ENCODE measurements at places on chromosomes 5 and 9.

DNA sequence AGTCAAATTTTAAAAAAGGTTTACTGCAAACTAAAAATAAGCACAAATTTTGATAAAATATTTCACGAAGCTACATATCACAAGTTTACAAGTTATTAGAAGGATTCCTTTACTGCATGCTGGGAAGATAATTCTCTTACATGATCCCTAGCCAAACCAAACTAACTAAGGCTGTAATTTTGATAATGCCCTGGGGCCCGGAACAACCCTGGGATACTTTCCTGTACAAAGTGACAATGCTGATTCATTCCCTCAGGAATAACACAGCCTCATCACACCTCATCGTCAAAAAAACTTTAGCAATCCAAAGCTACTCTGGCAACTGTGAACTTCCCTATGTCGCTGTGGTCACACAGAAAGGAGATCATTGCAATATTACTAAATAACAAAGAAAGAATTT, 402.9 kb downstream of the RAB3C start:
- no peak for DNase-seq

GRCh38 chr5:12292610-12293204, 388.5 kb upstream of the CTNND2 start:
- no peak for DNase-seq

DNA sequence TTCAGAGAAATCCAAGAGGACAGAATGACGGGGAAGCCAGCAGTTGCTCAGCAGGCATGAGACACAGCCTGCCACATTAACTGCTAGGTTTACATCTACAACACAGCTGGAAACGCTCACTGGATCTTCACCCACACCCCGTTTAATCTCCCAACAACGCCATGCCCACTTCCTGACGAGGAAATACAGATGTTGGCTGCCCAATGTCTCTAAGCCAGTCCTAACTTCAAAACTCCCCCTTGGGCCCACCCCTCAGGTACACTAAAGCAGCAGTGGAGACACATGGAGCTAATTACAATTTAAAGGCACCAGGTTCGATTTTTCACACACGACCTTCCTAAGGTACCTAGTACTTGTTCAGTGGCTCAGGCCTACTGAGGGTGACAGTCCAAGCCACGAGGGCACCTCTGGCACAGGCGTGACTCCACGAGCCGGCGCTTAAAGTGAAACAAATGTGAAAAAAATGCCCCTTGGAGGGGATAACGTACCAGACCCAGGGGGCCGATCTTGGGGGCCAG, 904 bp downstream of the RPL12 start:
- DNase-seq, result peak; percentile 40

- no peak for DNase-seq
These were observed 147.2 kb upstream of the LHFPL2 start for GRCh38 chr5:78795757-78796156.

DNA sequence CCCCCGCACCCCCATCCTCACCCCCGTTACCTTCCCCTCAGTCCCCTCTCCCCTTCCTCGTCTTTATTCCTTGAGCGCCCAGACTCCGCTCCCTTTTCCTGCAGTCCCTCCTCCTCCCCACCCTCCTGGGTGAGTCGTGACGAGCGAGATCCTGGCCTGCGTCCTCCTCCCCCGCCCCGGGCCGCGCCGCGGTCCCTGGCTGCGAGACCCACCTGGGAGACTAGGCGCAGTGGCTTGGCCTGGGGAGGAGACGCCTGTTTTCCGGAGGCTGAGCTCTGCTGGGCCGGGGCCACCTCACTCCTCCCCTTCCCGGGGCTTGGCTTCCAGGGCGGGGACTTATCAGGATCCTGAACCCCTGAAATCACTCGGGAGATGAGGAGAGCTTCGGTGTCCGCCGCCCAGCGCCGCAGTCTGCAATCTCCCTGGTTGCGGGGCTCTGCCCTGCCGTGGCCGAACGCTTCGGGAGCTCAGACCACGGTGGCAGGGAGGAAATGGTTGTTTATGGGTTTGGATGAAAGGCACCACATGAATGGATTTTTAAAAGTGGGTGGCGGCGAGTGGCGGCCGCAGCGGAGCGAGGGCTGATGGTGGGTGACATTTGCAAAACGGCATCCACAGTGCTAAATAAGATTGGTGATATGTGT, 984 bp downstream of the STXBP1 start:
- DNase-seq, result peak; percentile 64

DNA sequence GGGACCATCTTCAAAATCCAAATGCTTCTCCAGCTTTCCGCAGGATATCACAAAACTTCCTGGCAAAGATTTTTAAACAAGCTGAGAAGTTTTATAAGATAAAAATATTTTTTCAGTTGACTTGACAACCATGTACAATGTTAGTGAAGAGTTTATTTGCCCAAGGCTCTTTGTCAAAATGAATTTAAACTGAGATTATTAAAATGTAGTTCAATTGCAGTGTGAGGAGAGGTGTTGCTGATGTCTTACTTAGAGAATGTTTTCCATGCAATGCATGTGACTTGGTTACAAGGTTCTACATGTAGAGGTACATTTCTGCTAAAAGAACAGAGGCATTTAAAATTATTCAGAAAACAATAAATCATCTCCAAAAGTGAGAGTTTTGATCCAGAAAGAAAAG, 131.4 kb upstream of the MINAR2 start:
- DNase-seq, result no peak

- no peak for DNase-seq
These were observed 48.3 kb upstream of the DNAH5 start for GRCh38 chr5:13992795-13993194.

DNA sequence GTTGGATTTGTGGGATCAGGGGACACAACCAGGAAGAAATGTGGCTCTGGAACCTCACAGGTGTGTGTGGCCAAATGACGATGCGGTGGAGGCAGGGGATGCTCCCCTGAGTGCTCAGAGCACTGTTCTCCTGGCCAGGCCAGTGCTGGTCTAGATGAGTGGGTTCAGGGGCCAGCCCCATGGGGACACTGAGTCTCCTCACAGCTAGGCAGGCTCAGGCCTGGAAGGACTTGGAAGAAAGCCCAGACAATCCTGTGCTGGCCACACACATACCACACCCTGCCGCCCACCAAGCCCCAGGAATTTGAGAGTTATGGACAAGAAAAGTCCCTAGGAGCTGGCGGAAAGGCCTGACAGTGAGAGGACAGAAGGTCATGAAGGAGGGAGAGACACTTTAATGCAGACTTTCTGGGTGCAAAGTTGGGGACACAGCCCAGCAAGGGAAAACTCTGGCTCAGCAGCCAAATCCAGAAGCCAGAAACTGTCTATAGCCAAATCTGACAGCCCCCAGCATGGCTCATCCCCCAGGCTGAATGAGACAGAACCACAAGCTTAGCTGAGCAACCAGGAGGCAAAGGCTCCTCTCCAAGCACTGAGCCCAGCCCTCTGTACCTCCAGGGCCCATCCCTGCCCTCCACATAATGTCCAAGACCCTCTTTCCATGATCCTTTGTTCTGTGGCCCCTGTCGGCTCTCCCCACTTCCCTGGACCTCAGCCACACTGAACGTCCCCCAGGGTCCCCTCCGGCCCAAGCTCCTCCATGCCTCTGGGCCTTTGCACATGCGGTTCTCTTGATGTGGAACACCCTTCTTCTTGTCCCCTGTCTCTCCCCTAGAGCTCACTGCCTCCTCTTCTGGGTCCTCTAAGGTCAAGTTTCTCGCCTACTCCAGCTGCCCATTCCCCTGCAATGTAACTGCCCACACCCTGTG, 22.4 kb downstream of the LHX6 start:
- no peak for DNase-seq

- DNase-seq, result no peak
These were observed 753.3 kb upstream of the ZNF608 start for GRCh38 chr5:125499636-125500332.

DNA sequence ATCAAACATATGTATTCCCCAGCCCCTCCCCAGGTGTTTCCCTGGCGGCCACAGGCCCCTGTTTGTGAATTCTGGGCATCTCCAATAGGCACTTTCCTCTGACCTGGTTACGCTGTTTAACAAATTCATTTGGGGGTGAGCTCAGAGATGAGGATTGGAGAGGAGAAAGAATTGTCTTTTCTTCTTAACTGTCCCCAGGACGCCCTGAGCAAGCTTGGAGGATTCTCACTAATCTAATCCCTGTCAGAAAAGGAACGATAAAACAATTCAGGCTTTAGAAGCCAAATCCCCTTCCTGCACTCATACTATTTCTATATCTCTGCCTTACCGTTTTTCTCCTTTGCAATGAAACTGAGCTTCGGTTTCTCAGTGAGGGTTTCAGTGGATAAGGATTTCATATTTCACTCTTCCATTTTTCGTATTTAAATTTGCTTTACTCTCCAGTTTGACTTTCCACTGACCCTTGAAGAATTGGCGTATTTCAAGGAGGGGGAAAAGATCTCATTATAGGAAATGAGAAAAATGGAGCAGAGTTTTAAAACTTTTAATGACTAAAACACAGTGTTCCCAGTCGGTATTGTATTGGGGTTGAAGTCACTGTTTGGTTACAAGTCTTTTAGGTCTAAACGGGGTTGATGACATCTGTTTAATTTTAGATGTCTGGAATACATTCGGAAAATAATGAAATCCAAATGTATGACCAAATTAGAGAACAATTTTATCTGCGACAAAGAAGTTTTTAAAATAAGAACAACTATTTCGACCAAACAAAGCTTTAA, 180.1 kb downstream of the MACROH2A1 start:
- DNase-seq, result no peak

DNA sequence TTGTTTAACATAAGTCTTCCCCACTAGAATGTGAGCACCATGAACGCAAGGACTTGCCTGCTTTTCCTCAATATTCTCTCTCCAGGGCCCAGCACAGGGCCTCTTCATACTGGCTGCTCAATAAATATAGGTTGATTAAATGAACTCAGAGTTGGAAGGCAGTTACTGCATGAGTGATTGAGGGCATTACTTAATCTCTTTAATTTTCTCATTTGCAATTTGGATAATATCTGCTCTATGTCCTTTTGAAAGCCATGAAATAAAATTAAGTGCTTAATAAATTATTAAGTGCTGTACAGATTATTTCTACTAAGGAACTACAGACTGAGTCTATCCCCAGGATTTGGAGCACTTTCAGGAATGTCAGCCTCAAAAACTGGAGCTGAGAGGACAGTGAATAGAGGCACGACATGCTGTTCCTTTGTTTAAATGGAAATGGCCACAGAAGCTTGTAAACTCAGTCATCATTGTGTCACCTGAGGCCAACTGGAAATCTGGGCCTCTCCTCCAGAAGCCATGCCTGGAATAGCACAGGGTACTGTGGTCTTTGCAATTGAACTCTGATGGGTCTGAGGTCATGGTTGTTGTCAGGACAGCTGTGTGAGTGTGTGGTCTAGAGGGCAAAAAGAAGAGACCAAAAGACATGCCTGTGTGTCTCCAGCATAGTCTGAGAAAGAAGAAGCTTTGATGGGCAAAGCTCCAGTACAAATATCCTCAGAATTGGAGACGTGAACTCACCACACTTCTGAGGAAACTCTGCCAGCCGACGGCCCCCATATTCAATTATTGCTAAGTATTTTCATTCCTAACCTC, 86.1 kb downstream of the SH3TC2 start:
- no peak for DNase-seq

- DNase-seq, result no peak
These were observed 19.0 kb downstream of the OLFML2A start for GRCh38 chr9:124795881-124796431.

DNA sequence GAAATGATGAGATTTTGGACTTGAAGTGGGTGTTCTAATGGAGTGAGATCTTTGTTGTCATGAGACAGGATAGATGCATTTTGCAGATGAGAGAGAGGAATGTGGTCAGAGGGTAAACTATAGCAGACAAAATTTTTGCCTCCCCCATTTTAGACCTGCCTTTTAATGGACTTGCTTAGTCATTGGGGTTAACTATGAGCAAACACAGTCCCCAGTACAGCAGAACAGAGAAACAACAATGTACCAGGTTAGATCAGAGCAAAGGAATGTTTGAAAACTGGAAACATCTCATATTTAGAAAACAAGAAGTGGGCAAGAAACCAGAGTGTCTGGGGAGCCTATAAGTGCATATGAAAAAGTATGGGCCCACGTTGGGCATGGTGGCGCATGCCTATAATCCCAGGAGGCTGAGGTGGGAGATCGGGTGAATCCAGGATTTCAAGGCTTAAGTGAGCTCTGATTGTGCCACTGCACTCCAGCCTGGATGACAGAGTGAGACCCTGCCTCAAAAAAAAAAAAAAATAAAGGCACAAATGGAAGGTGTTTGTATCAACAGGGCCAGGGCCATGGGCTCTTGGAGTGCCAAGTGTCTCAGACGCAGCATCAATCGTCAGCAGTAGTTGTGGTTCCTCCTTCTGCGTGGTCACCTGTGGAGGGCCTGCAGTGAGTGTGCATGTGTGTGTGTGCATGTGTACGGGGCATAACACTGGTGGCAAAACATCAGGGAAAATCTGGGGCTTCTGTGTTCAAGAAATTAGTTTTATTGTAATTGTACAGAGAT, 214.4 kb upstream of the S1PR3 start:
- DNase-seq, result no peak

DNA sequence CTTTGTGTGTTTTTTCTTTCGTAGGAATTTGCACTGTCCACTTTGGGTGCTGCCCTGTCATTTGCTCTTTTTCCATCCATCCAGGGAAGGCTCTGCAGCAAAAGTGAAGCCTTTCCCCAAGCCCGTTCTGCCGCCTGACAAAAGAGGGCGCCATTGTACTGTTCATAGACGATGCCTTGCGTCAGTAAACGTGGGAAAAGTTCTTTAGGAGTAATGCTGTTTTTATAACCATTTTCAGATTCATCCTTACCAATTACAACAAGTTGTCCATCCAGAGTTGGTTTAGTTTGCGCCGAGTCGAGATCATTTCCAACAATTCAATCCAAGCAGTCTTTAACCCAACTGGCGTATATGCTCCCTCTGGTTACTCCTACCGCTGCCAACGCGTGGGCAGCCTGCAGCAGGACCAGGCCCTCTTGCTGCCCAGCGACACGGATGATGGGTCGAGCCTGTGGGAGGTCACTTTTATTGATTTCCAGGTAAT, 34.3 kb upstream of the RPS23 start:
- DNase-seq, result peak; percentile 55

DNA sequence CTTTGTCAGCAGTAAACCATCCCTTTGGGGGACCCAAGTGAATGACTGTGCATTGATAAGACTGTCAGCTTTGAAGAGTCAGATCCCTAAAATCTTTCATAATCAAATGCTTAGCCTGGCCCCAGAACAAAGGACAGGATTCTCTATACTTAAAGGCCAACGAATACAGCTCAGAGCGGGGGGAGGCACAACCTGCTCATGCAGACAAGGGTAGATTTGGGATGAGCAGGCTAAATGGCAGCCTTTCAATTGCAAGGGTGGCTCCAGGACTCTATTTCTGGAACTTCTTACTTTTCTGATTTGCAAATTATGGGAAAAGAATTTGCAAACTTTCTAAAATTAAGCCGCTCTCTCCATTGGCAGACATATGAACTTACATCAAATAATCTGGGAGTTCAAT, 66.4 kb downstream of the ELL2 start:
- DNase-seq, result no peak

Measured in stimulated activated CD4-positive, alpha-beta T cell treated with anti-CD3 and anti-CD28 coated beads, Interleukin-15, amount 100 ng/mL, for 24 hours (primary cell).